ENCODE measurements at places on chromosomes 16 and 17.

DNA sequence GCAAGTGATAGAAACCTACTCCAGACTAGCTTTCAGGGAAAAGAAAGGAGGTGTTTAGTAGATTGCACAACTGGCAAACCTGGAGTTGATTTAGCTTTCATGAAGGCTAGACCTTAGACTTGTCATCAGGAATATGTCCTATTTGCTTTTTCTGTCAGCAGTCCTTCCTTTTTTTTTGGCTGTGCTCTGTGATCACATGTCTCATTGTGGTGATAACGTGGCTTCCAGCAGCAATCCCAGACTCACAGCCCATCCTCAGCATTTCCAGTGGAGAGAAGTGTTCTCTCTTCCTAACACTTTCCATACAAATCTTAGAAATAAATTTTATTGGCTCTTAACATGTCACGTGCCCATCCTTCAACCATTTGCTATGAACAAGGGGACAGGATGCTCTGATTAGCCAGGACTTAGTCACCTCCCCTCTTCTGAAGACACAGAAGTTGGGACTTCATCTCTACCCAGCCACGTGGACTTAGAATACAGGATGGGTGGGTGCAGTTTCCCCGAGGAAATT lies 74.7 kb downstream of the CDH13 start:
- no peak for DNase-seq

- DNase-seq = no peak
These were observed 968 bp upstream of the PRKAR1A start for GRCh38 chr17:68511254-68511670.

DNA sequence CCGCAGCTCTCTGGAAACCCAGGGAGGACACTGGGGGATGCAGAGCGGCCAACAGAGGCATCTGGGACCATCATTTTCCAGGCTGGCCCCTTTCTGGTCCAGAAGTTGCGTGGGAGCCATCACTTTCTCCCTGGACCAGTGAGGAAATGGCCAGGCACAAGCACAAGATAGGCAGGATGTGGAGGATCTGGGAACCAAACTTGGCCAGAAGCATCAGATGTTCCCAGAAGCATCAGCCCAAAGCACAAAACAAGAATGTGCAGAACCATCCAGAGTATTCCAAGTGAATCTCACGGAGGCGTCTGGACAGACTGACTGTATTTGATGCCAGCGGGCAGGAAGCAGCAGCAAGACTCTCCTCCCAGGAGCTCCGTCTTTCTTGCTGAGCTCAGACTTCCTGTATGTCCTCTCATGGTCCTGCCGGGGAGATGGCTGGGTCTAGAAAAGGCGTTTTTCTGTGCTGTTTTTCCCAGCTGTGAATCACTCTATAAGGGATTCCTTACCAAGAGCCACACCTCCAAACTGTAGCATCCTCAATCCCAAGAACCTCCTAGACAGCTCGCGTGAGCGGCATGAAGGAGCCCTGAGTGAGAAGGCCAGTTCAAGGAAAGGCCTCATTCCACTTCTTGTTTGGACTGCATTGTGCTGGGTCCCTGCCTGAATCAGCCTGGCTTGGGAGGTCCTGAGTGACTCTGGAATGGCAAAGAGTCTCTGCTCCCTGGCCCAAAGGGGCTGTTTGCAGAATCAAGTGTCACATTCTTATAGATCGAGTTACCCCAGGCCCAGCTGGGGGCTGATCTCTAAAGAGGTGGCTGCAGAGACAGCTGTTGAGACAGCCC lies 49.5 kb upstream of the MTSS2 start:
- DNase-seq = no peak

GRCh38 chr16:25257470-25257955 lies at the start of gene ZKSCAN2:
Gene ZKSCAN2, minus strand, starts transcription at chr16:25257845. Its CDS starts 718 bp downstream, at chr16:25257127.
- peak; percentile 83 for DNase-seq

- DNase-seq = no peak
These were observed 182.9 kb upstream of the SOX9 start for GRCh38 chr17:71937914-71938313.

- DNase-seq = no peak
These were observed 31.3 kb downstream of the SPOP start for GRCh38 chr17:49646391-49647255.

DNA sequence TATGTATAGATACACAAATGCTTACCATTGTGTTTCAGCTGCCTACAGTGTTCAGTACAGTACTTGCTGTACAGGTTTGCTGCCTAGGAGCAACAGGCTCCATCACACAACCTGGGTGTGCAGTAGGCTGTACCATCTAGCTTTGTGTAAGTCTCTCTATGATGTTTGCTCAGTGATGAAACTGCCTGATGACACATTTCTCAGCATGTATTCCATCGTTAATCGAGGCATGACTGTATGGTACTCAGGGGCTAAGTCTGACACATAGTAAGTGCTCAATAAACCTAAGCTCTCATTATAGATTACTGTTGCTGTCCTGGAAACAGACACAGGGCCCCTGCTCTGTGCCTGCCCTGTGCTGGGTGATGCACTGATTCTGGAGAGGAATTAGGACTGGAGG lies 18.1 kb downstream of the KCNJ12 start:
- no peak for DNase-seq

GRCh38 chr17:62321451-62321850 lies 58.9 kb upstream of the EFCAB3 start:
- no peak for DNase-seq
